ENCODE measurements at places on chromosomes 6 and 20.

- no peak for DNase-seq
These were observed 845.9 kb downstream of the EYS start for GRCh38 chr6:64861039-64861651.

GRCh38 chr6:25695671-25696070, 43.7 kb downstream of the SCGN start:
- no peak for DNase-seq

- no peak for DNase-seq
These were observed 206.8 kb upstream of the SLC35B3 start for GRCh38 chr6:8642131-8642530.

DNA sequence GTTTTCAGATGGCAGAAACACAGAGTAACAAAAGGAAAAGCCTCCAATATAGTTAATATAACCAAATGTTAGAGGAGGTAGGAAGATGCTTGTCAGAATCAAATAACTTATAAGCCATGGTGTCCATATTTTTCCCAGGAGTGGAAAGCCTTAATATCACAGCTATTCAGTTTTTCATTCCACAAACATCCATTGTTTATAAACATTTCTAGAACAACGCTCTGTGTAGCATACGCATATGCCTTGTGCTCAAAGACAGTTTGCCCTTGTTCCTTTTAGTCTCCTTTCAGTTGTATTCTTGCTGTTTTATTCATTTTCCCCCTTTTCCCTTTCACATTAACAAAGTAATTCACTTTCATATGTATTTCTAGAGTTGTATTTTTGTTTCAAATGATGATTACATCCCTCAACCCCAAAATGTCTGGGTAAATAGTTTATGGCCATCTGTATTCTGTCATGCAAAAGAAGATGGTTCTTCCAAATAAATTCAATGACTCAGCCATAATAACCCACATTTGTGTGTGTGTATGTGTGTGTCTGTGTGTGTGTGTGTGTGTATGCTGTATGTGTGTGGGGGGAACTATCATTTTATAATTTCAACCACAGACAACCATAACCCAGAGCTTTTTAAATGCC, 455.7 kb upstream of the SOX4 start:
- no peak for DNase-seq

GRCh38 chr6:35166116-35166515, 25.0 kb upstream of the TCP11 start:
- no peak for DNase-seq

- peak; percentile 0 for DNase-seq
These were observed 101.5 kb upstream of the ISM1 start for GRCh38 chr20:13119583-13119982.

DNA sequence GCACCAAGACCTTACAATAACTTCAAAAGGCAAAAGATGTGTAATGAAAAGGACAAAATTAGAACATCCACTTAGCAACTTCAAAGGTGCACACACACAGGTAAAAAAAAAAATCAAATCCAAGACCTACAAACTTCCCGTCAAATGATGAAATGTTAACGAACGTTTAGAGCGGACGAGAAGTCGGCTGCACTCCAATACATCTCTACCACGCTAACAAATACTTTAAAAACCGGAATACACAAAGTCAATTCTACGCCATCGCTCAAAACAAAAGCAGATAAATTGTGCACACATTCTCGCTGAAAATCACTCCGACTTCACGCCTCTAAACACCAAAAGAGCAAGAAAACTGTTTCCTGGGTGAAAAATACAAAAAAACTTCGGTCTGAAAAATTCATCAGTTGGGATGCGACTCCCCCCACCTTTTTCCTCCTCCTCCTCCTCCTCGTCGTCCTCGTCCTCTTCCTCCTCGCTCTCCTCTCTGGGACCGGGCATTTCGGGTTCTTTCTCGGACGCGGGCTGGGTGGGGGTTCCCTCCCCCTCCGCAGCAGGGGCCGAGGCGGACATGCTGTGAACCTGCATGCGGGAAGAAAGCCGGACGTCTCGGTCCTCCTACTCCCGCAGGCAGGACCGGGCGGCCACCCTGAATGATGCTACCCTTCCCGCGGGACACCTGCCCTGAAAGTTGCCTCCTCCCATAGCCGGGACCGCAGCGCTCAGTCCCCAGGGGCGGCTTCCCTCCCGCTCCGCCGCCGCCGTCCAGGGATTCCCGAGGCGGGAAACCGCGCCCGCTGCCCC, 712 bp downstream of the DEK start:
- no peak for DNase-seq

- no peak for DNase-seq
These were observed 117.0 kb downstream of the STXBP5 start for GRCh38 chr6:147321260-147321659.

DNA sequence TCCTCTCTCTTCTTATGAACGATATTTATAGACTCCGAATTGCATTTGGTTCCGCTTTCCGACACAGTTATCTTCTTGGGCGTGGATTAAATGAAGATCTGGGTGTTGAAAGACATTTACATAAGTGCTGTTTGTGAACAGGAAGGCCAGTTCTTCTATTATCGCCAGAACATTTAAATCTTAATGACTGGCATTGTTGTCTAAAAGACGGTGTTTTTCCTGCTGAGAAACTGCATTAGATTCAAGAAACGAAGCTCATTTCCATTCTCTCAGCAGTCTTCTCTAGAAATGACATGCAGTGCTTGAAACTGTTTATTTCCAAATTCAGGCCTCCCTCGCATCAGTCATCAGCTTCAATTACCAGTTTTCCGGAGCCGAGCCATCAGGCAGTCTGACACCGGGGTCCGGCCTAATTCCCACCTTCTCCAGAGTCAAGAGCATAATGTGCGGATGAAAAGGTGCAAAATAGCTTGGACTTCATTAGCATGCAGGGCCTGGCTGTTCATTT, 16.0 kb downstream of the LINC00237 start:
- DNase-seq: no peak

- DNase-seq: no peak
These were observed 93.7 kb downstream of the ZFAND3 start for GRCh38 chr6:37913210-37913609.

- DNase-seq: no peak
These were observed 65.5 kb downstream of the LAMA4 start for GRCh38 chr6:112188906-112189305.

DNA sequence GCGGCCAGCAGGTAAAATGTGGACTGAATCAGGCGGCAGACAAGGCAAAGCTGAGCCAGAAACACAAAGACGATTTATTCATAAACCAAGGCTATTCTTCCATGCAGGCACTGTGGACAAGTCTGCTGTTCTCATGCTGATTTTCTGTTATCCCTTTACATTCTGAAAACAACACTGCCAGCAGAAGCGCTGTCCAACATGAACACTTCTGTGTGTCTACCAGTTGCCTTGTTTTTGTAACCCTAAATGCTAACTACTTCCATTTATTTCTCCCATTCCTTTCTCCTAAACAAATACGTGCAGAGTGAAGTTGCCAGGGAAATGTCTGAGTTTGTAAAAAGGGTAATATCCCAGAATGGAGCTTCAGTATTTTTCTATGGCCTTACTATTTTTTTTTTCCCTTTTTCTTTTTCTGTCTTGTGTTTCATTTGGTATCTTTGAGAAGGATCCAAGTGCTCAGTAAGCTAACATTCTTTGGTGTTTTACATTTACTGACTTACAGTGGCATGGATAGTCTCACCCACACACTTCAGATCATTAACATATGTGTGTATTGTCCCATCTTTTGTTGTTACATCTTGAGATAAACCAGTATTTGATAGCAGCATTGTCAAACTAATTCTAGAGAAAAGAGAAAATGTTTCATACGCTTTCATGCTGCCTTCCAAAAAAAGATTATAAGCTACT, 1308.9 kb upstream of the MAP3K7 start:
- no peak for DNase-seq

DNA sequence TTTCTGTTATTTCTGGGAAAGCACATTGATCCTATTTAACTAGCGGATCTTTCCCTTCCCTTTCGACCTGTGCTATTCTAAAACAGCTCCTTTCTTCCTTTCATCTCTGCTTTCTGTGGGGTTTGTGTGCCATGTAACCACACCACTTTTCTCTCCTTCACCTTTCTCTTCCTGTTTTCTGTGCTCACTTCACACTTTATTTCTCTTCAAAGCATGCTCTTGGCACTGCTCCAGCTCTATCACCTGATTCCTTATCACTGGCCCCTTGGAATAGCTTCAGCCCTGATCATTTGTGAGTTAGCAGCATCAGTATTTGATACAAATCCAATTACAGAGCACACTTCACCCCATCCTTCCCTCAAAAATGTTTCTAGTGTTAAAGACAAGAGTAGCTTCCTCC, 8.1 kb upstream of the METTL24 start:
- DNase-seq: no peak

GRCh38 chr20:59159493-59160376, 3.9 kb upstream of the ZNF831 start:
- DNase-seq: peak; percentile 40

DNA sequence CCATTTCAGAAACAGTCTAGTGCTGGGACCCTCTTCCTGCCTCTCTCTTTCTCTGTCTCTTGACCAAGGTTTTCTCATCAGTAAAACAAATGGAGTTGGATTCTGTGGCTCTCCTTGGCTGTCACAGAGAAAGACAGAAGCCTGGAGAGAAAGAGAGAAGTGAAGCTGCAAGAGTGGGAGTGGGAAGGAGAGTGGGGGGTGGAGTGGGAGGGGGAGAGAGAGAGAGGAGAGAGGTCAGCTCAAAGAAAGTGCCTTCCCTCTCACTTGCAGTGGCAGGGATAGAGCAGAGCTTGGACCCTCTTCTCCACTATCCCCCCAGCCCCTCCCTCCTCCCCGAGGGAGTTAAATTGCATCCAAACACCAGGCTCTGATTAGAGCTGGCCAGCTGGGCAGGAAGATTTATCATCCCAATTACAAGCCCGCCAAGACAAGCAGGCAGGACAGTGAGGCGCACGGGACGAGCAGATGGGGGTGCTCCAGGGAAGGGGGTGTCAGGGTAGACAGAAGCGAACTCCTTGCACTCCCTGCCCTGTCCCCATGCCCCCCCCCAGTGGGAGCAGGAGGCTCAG, 74.3 kb downstream of the CD40 start:
- DNase-seq: no peak

DNA sequence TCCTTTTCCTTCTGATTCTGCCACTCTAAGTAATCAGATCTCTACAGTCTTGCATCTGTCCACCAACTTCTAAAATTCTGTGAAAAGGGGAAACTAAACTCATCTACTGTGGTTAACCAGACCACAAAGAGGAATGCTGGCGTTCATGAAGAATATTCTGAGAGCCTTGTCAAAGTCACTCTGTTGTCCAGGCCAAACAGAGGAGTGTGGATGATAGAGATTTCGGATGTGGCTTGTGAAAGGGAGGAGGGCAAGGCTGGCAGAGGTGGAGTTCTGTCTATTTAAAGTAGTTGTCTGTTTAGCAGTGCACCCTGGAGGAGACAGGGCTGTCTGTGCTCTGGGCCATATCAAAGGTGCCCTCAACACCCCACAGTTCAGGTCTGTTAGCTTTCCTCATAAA, 33.9 kb downstream of the CCN2 start:
- no peak for DNase-seq

DNA sequence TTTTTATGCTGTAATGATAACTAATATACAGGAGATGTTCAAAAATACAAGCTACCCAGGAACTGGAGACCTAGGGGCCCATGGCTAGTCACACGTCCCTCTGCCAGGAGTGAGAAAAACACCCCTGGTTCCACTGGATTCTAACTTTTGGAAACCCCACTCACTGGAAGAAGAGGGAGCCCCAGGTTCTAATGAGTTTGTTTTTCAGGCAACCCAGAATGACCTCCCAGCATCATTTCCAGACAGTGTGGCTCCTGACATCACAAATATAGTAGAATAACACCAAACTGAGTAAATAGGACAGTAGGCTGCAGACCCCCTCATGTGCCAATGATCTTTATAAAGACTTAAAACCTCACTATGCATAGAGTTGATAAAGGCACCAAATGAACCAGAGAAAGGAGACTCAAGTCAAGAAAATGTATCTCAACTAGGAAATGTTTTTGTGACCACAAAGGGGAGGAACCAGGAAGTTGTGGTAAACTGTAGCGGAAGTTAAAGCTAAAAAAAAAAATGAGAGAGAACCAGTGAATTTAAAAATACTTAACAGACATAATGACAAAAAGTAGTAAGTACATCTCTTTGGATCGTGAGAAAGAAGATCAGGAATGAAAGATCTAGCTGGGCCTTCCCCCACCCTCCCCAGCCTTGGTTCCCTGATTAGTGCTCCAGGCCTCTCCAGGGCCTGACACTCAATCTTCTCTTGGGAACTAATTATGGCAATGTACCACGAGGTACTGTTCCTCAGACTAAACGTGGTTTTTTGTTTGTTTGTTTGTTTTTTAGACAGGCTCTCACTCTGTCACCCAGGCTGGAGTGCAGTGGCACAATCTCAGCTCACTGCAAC, 19.8 kb downstream of the HLA-E start:
- DNase-seq: no peak

- DNase-seq: no peak
These were observed 106.6 kb downstream of the RNASET2 start for GRCh38 chr6:166849749-166850183.

GRCh38 chr6:130625825-130626527, 201.2 kb upstream of the SMLR1 start:
- DNase-seq: no peak

All from activated CD8-positive, alpha-beta memory T cell treated with anti-CD3 and anti-CD28 coated beads for 1 hour (primary cell).